ENCODE measurements at places on chromosomes 7 and 10.

- no peak for DNase-seq
These were observed 10.1 kb downstream of the SLC25A16 start for GRCh38 chr10:68517188-68517587.

- no peak for DNase-seq
These were observed 386.7 kb upstream of the NPVF start for GRCh38 chr7:25615003-25615402.

- no peak for DNase-seq
These were observed 1.9 kb downstream of the TSPAN33 start for GRCh38 chr7:129146237-129146979.

GRCh38 chr7:17830206-17830605 is 110.1 kb downstream of the SNX13 start:
- no peak for DNase-seq

DNA sequence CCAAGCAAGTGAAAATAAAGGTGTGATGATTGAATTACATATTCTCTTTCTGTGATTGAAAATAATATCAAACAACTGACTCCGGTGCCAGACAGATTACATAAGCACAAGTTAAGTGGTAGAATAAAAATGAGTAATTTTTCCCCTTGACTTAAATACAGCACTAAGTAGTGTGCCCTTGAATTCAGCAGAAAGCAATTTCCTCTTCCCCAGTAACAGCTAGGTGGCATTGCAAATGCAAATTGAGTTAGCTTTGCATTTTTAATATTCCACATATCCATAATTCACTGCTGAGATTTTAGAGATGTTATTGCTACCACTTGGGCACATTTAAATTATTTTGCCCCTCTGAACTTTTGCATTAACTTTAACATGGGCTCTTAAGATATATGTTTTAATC is 89.8 kb upstream of the NPVF start:
- DNase-seq, result no peak

Measured in GM03348 (cell line).